Activated CD8-positive, alpha-beta memory T cell treated with anti-CD3 and anti-CD28 coated beads, Interleukin-2, amount 50 U/mL, for 4 hours (primary cell): ENCODE measurements at places on chromosomes 12 and 14.
A peak's percentile ranks its signal among the peaks of the same experiment; 100 is the strongest.

DNA sequence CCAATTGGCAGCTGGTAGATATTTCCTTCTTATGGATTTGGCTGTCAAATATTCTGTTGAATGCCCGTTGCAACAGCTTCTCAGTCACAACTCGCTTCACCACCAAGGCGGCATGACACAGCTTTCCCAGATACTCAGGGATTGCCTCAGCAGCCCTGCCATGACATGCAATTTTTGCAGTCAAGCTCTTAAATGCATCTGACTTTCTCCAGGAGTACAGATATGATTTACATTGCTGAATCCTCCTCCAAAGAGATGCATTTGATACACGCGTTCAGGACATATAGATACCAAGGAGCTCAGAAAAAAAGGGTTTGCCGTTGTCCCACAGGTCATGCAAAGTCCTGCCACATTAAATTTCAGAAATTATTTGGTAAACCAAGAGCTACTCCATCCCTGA lies 6.5 kb downstream of the KRT5 start:
- no peak for DNase-seq

GRCh38 chr12:109738878-109739665 lies 25.4 kb downstream of the FAM222A start:
- peak; percentile 6 for DNase-seq

GRCh38 chr14:30822080-30822571 lies 52.2 kb upstream of the COCH start:
- no peak for DNase-seq

DNA sequence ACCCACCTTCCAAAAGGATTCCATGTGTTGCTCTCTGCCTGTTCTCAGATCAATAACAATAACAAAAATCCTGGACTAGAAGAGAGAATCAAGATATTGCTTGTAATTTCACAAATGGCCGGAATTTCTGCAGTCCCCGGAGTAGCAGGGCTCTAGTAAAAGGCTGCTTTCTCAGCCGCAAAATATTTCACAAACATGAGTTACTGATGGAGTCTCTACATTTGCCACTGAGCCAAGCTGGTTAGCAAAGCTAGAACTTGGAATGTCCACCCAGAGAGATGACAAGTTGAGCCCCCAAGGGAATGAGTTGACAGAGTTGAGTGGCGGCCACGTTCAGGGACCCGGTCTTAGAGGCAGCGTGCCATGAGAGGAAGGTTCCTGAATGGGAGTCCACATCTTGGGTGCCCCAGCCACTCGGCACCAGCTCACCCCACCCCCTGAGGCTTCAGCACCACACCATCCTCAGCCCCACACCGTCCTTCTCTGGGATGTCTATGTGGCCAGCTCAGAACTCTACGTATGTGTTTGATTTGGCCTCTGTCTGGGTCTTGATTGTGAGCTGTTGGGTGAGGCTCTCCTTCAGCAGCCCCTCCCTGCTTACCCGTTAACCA lies 15.9 kb downstream of the FBLN5 start:
- DNase-seq, result no peak

DNA sequence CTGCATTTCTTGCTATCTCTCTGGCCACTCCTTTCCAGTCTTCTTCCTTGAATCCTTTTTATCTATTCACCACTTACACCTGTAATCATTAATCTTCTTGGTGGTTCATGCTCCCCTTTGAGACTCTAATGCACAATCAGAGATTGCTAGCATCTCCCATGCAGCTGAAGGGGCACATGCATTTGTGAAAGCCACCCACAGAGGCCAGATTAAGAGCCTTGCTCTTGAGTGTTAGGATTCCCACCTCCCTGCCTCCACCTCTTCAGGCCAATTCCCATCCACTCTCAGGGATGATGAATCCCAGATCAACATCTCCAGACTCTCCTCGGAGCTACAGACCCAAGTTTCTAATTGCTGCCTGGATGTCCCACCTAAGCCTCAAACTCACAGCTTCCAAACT lies 19.4 kb upstream of the KRT18 start:
- DNase-seq, result no peak

DNA sequence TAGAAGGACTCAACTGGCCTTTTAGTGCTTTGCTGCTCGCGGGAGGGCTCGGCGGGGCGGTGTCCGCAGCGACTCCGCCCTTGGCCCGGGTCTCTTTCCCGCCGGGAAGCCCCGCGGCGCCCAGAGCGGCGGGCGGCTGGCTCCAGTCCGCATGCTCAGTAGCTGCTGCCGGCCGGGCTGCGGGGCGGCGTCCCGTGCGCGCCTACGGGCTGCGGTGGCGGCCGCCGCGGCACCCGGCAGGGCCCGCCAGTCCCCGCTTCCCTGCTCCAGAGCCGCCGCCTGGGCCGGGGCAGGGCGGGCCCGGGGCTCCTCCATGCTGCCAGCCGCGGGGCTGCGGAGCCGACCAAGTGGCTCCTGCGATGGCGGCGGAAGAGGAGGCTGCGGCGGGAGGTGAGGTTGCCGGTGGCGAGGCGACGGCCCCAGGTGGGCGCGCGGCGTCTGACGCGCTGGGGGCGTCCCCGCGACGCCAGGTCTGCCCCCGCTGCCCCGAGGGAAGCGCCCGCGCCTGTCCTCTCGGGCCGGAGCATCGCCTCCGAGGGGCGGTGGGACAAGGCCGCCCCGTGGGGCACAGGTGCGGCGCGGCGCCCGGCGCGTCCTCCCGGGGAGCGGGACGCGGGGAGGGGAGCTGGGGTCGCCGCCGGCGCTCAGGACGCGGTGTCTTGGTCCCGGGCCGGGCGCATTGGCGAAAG lies at the start of gene BMAL2:
BMAL2 (plus strand) TSS at position 123 of the 689 bp plus-strand sequence; CDS start at position 360, 237 bp downstream.
- peak; percentile 31 for DNase-seq

- no peak for DNase-seq
These were observed 48.6 kb downstream of the VEZT start for GRCh38 chr12:95266254-95266653.
